ENCODE measurements at places on chromosomes 4 and X.

DNA sequence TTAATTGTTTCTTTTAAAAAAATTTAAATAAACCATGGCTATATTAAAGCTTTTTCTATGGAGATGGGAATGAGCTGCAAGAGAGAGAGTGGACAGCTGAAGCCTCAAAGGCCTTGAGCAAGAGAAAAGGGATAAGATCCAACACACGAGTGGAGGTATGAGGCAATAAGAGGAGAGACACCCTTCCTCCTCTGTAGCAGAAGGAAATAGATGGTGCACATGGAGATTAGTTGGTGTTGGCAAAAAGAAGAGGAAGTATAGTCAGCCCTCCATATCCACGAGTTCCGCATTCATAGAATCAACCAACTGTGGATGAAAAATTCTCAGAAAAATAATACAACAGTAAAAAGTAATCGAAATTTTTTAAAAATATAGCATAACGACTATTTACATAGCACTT, 3.2 kb downstream of the CXorf38 start:
- peak; percentile 7 for DNase-seq

DNA sequence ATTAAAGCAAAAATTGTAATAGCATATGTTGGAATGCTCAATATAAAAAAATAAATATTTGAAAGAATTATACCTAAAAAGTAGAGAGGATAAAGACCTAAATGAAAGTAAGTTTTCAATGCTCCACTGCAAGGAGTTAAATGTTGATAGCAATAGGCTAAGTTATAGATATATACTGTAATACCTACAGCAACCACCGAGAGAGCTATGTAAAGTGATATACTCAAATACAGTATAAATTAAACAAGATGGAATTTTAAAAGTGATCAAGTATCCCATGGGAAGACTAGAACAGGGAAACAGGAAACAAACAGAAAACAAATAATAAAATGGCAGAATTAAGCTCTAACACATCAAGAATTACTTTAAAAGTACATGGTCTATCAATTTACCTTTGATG, 73.9 kb downstream of the CASP3 start:
- no peak for DNase-seq

GRCh38 chr4:122663814-122664610, 43.1 kb upstream of the IL21 start:
- no peak for DNase-seq

GRCh38 chrX:133090236-133090809, 6.6 kb downstream of the USP26 start:
- no peak for DNase-seq

GRCh38 chr4:107318078-107318477, 282.0 kb upstream of the DKK2 start:
- no peak for DNase-seq

GRCh38 chrX:70464051-70464450, 19.4 kb downstream of the DLG3 start:
- DNase-seq: no peak

GRCh38 chrX:153922932-153923857, 2.9 kb downstream of the ARHGAP4 start:
- peak; percentile 33 for DNase-seq

GRCh38 chr4:57371671-57372070, 261.5 kb upstream of the IGFBP7 start:
- no peak for DNase-seq

Measured in CD4-positive, alpha-beta T cell treated with Interleukin-1 beta for 1 hour (primary cell).